ENCODE measurements at places on chromosomes 16 and 17.

GRCh38 chr17:63414222-63414621, 31.9 kb downstream of the CYB561 start:
- no peak for DNase-seq

DNA sequence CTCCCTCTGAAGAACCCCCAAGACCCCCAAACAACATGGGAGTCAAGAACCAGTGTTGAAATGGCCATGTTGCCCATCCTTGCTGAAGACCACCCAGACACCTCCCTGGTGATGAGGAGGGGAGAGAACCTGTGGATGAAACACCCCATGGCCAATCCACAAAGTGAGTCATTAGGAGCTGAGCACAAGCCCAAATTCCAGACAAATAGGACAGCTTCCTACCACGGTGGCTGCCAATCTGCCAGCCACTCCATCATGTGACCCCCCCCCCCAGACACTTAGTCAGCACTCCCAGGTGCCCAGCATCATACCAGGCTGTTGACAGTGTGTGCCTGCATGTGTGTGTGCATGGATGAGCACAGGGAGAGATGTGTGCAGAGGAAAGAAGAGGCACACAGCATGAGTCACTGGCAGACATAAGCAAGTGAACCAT, 26.4 kb upstream of the RPL38 start:
- no peak for DNase-seq

- DNase-seq: no peak
Measured at GRCh38 chr16:71460236-71460635, 1.8 kb downstream of the ZNF23 start.

DNA sequence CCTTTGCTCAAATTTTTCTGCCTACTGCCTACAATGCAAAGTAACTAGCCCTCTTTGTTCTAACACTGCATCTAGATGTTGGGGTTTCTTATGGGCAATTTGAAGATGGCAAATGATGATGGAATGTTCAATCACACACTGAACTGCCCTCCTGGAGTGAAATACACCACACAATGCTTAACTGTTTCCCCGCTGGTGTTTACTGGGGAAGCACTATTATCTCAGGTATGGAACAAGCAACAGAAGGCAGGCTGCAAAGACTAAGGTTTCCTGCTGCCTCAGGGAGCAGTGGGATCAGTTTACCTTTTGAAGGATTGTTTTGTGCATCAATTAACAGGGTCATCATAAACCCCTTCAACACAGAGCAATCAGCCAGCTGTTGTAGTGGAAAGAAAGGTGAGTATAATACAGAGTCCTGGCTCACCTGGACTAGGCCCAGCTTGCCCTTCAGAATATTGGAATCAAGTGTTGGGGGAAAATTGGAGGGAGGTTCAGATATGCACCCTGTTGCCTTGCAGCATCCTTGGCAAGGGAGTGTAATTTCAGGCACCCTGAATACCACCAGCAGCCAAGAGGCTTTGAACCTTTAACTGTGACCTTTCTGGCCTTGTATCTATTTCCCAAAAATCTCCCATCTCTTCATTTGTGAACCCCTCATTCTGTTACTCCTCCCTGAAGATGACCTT, 105.4 kb upstream of the CDH11 start:
- DNase-seq: no peak

GRCh38 chr17:71677439-71677838, 443.4 kb upstream of the SOX9 start:
- no peak for DNase-seq

DNA sequence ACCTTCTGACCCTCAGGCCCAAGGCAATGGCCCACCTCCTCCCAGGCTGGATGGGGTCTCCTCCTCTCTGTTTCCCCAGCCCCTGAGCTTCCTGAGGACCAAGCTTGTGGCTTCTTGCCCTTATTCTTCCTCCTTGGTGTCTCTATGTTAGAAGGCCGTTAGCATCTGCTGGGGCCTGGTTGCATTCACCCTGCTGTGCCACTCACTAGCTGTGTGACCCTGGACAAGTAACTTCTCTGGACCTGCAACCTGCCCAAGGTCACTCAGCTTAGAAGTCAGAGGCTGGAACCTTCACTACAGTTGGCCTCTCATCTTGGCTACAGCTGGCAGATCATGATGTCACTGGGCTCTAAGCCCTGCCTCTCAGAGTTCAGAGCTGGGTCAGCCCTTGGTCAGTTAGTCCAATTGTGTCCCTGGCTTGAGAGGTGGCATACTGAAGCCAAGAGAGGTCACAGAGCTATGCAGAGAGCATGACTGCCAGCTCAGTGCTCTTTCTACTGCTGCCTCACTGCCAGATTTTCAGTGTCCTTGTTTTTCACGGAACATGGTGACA, 3.0 kb downstream of the MT2A start:
- no peak for DNase-seq

- no peak for DNase-seq
Measured at GRCh38 chr16:5918567-5919130, 821.1 kb upstream of the EEF2KMT start.

DNA sequence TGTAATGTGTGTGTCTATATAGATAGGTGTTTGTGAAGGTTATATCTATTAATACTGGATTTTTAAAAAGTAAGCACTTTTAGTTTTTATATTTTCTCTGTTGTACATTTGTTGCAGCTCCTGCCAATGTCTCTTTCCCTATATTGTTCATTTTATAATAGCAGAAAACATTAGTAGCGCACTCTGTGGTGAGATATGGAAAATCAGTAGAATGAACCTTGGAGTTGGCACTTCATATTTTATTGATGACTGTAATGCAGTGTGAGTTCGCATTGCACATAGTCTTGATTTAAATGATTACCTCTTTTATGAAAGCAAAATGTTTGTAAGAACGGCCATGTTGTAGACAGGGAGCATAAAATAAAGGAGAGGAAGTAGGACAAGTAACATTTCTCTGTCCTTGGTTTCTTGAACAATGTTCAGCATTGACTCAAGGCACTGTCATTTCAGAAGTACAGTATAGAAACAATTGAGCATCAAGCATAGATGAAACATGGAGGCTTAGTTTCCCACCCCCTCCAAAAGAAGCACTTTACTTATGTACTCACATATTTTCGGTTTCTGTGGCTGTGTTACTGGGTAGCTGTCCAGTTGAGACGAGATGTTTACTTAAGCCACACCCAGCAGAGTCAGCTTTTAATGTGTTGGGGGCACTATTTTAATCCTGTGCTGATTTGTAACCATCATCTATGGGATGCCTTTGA, 74.0 kb downstream of the TANC2 start:
- DNase-seq: no peak

- DNase-seq: no peak
Measured at GRCh38 chr17:60392845-60393702, 1.1 kb upstream of the USP32 start.

GRCh38 chr17:27747462-27748359, 52.6 kb downstream of the NOS2 start:
- DNase-seq: no peak

GRCh38 chr16:51095890-51096626, 55.0 kb downstream of the SALL1 start:
- DNase-seq: no peak

DNA sequence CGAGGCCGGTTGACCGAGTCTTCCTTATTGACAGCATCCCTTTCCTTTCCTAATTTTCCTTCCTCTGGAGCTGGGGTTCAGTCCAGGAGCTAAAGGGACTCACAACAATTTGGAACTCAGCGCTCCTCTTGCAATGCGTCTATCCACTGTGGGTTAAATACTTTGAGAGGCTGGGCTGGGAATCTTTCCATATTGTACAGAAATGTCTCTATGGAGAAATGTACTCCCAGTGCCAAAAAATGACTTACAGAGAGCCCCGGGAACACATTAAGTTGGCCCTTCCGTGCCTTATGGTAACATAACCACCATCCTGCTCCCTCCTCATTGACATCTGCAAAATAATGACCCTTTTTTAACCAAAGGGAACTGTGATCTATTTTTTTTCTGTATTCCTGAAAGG, 192.8 kb downstream of the FTO start:
- no peak for DNase-seq

GRCh38 chr17:55961386-55961785, 191.9 kb upstream of the ANKFN1 start:
- no peak for DNase-seq
